BE2C (cell line): ENCODE measurements at places on chromosomes 6 and 20.

DNA sequence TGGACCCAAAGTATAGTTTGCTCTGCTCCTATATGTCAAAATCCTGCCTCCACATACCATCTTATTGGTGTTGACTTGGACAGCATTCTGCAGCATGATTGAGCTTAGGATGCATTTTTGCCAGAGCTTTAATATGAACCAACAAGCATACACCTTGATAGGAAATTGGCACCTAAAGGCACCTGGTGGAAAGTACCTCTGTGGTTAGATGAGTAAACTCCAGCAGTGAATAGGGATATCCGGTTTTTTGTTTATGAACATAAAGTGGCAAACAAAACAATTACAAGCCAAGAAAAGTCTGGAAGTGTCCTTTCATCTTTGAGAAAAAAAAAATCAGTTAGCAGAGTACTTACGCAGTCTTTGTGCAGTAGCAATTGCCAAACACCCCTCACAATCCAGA is 6.2 kb upstream of the CYP24A1 start:
- DNase-seq: no peak

- DNase-seq: no peak
Observed at GRCh38 chr6:149285626-149286025, 31.9 kb upstream of the TAB2 start.

GRCh38 chr20:50282592-50283241 is 92.1 kb downstream of the CEBPB start:
- no peak for DNase-seq

DNA sequence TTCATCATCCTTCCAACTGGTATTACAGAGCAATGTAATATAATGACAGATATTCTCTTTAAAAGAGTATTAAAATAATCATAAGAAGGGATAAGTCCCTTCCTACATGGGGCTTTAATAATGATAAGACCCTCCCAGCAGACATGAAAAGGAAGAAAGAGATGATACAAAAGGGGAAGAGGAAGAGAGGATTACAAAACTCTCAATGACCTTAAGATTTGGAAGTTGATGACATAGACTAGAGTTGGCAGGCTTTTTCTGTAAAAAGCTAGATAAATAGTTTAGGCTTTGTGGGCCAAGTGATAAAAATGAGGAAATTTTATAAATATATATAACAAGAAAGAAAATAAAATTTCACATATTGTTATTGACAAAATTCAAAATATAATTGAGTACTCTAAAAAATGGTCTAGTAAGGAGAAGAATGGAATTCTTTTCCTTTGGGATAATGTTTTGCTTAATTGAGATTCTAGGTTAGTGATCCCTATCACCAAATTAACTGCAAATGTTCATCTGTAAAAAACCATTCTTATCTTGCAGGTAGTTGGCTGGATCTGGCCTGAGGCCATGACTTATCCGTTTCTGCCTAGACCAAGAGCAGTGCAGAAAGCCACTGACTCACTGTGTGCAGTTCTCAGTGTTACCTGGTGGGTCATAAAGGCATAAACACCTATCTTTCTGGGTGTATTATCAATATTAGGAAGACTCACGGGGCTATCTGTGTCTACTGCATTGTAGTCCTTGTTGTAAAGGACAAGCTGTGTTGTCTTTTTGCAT is 11.0 kb downstream of the RIPOR2 start:
- peak; percentile 16 for DNase-seq

DNA sequence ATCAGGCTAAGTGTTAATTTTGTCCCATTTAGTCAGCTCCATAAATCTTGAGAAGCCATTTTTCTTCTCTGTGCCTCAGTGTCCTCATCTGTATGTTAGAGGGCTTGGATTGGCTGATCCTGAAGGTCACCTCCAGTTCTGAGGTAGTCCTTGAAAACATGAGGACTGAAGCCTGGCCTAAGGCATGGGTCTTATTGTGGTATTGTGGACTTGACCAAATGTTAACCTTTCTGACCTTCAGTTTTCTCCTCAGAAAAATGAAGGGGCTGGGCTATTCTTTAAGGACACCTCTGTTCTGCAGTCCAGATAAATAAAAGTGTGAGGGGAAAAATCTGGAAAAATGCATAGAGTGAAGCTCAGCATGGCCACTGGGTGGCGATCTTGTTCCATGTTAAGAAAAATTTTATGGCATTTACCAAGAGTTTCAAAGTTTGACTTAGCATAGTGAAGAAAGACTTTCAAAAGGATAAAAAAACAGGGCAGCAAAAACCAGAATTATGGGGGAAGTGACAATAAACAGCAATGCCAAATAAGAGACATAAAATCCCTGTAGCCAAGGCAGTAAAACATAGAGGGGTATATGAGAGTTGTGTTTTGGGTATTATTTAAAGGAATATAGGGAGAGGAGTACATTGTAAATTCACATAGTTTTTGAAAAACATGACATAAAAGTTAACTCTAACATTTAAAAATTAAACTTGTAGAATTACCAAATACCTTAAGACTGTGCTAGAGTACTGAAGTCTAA is 13.2 kb upstream of the TFB1M start:
- DNase-seq: peak; percentile 69

DNA sequence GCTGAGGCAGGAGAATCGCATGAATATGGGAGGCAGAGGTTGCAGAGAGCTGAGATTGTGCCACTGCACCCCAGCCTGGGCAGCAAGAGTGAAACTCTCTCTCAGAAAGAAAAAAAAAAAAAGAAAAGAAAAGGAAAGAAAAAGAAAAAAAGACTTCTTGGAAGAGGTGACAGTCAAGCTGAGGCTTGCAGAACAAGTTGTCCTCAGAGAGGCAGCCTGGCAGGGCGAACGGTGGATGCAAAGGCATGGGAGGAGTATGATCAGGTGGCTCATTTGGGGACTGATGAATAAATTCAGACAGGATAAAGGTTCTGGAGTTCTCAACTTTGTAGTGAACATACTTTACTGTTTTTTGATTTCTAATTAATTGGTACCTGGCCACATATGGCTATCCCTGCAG is 12.4 kb downstream of the ZNF341 start:
- no peak for DNase-seq

- DNase-seq: peak; percentile 84
Observed at GRCh38 chr6:85449818-85450759, at the start of gene NT5E. NT5E (plus strand) TSS chr6:85450083; CDS start chr6:85450140, 57 bp downstream.

GRCh38 chr6:53611342-53611741 is 54.2 kb downstream of the KLHL31 start:
- DNase-seq: no peak

GRCh38 chr20:3904857-3905256 is 15.7 kb downstream of the PANK2 start:
- no peak for DNase-seq

GRCh38 chr20:38939686-38940085 is 13.5 kb downstream of the FAM83D start:
- no peak for DNase-seq

DNA sequence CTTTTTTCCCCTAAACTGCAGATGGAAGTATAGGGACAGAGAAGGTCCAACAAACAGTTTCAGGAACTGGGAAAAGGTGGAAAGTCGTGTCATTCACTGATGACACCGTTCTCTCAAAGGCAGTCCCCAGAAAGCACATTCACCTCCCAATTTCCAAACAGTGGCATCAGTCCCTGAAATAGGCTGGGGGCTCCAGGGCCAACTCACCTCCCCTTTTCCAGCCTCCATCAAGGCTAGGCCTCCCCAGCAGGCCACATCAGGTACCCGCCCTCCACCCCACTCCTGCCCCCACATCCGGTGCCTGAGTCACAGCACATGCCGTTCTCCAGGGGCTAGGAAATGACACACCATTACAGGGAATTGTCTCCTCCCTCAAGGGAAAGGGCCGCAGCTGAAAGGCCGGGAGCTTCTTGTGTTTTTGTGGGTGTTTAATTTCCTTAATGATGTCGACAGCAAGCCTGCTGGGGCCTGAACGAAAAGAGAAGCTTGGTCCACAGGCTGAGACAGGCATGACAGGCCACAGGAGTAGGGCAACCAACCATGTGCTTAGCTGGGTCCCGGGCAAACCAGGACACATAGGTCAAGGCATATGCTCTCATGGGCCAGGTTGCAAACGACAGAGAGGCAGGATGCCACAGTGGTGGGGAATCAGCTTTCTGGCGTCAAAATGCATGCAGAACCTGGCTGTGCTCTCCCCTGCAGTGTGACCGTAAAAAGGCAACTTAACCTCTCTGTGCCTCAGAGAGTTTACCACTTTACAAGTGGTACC is 39.2 kb downstream of the ZMYND8 start:
- DNase-seq: no peak

DNA sequence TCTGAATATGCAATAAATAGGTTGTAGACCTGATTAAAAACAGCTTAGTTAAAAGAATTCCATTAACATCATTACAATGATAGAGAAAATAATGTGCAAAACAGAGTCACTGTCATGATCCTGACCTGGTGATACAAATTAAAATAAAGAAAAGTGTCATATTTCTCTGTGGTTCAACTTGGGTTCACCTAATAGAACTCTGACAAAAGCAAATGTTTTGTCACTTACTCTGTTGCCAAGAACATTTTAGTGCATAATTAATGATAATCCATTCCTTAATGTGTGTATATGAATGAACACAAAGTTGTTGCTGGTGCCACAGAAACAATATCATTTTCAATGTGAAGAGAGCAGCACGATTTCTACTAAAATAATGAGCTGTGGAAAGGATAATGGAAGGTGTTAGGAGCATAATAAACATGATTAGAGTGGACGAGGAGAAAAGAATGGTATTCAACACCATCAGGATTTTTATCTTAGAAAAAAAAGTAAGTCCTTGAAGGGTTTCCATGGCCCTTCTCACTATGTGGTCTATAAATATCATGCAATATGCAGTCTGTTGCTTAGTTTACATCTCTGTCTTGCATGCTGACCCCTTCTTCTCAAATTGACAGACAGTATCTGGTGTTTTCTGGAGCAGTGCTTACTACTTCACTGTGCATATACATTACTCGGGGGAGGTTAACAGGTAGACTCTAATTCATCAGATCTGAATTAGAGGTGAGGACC is 656.6 kb upstream of the MMS22L start:
- DNase-seq: no peak

DNA sequence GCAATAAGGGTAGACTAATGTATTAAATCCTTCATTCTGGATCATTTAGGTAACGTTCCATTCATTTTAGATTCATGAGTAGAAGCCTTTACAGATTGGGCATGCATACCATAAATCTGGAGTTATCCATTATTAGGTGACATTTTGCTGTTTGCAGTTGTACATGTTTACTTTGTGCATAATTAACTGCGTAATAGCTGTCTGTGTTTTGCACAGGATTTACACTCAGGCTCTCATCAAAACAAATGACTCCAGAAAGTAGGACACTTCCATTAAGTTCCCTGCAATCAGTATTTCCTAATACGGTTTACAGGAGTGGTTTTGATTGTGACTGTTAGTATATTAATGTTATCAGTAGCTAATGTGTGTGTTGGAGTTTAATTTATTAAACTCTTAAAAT is 997.4 kb downstream of the HACE1 start:
- DNase-seq: no peak

GRCh38 chr6:134315189-134315588 is 2.7 kb downstream of the SGK1 start:
- no peak for DNase-seq

DNA sequence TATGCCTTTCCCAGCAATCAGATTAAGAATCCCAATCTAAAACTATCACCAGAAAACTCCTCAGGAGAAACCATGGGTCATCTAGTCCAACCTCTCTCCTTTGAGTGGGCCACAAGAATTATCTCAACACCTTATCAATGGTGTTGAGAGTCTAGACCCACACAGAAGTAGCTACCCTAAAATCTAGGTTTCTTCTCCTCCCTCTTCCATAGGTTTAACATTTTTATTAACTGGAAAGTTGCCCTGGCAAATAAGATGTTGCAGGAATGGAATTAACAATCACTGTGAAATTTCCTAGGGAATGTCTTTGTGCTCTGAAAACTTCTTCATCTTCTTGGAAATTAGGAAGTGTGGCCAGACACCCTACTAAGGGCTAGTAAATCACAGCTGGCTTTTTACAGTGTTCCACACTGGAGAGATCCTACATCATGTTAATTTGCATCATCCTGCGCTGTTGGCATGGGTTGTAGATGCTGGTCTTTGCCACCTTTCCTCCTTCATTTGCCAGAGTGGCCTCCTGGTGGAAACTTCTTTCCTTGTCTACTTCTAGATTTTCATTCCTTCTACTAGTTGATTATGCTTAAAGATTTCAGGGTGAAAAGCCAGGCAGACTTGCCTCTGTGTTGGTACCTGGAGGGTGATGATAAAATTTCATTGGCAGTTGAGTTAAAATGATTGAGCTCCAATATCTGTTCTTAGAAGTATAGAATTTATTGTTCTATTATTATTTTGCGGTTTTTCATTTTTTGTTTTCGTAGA is 2.7 kb downstream of the TNFAIP3 start:
- no peak for DNase-seq

GRCh38 chr6:2581611-2582010 is 169.1 kb downstream of the MYLK4 start:
- no peak for DNase-seq

GRCh38 chr20:59845472-59845871 is 88.0 kb downstream of the SYCP2 start:
- no peak for DNase-seq

DNA sequence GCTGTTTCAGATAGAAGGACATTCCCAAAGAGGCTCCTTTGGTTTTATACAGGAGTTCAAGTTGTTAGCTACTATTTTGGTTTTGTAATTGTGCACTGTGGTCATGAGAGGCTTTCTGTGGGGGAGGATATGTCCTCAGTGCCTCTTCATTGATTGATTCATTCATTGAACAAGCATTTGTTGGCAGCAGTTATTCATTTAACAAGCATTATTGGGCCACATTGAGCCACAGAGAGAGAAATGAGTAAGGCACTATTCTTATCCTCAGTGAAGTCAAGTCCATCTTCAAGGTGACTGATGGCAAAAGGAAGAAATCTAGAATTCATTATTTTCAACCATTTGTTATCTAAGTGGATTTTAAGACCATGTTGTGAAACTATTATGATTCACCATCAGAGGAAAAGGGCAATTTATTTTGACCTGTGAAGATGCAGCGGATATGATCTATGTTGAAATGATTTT is 697.2 kb upstream of the CITED2 start:
- no peak for DNase-seq

GRCh38 chr6:106613590-106613989 is 15.7 kb downstream of the RTN4IP1 start:
- no peak for DNase-seq

DNA sequence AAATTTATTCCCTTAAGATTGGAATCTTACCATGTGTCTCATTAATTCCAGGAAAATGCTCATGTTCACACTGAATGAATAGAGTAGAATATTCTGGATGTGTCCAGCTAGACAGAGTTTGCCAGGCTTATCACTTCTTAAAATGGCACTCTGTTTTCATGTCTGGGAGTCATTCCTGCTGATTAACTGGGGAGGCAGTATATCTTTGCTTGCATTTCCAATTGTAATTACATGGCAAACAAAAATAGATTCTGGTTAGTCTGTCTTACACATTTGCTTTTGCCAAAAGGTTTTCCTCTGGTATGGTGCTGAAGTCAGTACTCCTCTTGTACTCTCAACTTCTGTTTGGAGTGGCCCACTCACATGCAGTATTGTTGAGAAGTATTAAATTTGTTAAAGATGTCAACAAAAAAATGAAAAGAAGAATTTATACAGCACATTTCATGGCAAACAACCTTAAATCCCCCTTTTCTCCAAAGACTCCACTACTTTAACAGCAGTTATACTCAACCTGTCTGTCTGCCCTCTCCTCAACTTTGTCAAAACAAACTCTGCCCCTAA is 70.2 kb downstream of the TENT5A start:
- no peak for DNase-seq
